Stimulated activated CD8-positive, alpha-beta memory T cell treated with anti-CD3 and anti-CD28 coated beads, Interleukin-15, amount 100 ng/mL, for 1 hour (primary cell): ENCODE measurements at places on chromosomes 2 and 18.

DNA sequence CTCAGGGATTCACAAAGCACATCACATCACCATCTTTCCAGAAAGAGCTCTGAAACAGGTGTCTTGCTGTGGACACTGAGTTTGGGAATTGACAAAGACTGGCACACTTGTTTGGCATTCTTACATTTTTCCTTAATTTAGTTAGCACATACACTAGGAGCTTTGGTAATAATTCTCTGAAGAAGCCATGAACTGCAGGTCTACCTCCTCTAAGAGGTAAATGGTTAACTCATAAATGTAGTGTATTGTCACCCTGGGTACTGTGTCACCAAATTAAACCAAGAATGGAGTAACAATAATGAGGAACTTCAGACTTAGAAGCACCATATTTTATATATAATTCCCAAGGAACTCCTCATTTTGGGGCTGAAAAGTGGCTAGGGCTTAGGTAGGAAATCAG is 22.6 kb downstream of the EIF4E2 start:
- no peak for DNase-seq

DNA sequence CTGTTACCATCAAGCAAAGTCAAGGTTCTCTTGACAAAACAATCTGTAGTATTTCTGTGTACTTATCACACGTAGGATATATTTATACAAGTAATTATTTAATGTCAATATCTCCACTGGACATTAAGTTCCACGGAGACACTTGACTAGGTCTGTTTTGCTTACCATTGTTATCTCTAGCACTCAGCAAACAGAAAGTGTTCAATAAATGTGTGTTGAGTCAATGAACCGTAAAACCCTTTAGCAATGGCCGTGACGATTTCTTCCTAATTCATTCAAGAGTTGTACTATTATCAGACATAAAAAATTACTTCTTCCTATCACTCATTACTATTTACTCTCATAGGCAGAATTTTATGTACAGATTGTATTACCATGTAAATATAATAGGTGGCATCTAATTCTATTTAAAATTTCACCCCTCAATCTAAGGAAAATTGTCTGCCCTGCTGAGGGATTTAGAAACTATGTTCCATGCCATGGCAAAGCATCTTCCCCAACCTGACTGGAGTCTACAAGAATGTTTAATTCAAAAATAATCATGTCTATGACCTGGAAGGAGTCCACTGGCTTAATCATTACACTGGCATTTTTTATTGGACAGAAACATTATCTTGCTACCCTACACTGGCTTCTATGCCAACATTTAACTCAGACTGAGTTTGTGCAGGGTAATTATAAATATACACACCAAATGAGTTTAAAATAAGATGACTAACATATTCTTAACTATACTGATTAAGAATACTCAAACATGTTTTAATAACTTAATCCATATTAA is 301.9 kb downstream of the ZEB2 start:
- DNase-seq, result no peak

- DNase-seq, result no peak
These were observed 11.8 kb upstream of the SMIM21 start for GRCh38 chr18:75439348-75439747.

DNA sequence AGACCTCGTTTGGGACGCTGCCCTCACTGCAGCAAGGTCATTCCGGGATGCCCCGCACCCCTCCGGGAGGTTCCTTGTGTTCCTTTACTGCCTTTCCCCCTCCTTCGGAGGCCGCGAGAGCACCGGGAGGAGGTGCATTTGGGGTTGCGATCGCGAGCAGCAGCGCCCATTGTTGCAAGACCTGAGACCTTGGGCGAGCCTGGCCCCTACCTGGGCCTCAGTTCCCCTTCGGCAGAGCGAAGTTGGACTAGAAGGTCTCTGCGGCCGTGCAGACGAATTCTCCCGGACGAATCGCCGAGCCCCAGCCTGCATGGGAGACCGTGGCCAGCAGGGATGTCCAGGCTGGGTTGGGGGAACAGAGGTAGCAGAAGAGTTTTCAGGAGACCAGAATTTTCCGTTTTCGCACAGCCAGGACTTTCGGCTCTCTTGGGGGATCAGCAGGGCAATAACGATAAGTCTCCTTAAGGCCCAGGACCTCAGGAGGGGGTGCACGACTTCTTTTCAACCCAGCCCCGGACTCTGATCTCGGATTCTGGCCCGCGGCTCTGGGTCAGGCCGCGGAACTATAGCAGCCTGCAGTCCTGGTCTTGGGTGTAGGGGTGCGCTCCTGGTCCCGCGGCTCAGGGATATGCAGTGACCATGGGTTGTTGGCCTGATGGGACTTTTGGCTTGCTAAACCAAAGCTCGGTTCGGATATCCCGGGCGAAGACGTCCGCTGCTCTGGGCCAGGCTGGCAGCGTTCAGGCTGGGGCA is 2.8 kb downstream of the GDF7 start:
- DNase-seq, result no peak

GRCh38 chr2:232632904-232633412 is 446 bp upstream of the EFHD1 start:
- no peak for DNase-seq

DNA sequence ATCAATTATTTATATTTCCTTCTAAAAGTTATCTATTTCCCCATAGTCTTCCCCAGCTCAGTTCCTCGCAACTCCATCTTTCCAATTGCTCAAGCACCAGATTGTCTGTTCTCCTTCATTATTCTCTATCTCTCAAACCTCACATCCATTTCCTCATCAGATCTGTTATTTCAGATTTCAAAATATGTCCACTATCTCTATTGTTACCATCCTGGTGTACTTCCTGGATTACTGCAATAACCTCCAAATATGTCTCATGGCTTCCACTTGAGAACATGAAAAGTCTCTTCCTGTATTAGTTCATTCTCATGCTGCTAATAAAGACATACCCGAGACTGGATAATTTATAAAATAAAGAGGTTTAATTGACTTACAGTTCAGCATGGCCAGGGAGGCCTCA is 641.7 kb upstream of the ZEB2 start:
- no peak for DNase-seq

- DNase-seq, result no peak
These were observed 612.2 kb upstream of the SLC39A10 start for GRCh38 chr2:195044801-195045200.

DNA sequence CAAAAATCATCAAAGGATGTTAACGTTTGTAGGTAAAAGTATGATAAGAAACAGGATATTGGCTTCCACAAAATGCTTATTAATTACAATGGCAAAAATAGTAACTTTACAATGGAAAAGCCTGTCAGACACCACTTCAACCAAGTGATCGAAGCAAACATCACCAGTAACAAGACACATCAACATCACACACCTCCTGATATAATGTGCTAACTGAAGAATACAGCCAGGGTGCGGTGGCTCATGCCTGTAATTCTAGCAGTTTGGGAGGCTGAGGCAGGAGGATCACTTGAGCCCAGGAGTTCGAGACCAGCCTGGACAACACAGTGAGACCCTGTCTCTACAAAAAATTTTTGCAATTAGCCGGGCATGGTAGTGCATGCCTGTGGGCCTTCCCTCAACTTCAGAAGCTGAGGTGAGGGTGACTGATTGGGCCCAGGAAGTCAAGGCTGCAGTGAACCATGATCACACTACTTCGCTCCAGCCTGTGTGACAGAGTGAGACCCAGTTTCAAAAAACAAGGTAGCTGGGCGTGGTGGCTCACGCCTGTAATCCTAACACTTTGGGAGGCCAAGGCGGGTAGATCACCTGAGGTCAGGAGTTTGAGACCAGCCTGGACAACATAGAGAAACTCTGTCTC is 15.0 kb downstream of the MGAT4A start:
- no peak for DNase-seq

- no peak for DNase-seq
These were observed 70.6 kb downstream of the OTX1 start for GRCh38 chr2:63121055-63121834.

DNA sequence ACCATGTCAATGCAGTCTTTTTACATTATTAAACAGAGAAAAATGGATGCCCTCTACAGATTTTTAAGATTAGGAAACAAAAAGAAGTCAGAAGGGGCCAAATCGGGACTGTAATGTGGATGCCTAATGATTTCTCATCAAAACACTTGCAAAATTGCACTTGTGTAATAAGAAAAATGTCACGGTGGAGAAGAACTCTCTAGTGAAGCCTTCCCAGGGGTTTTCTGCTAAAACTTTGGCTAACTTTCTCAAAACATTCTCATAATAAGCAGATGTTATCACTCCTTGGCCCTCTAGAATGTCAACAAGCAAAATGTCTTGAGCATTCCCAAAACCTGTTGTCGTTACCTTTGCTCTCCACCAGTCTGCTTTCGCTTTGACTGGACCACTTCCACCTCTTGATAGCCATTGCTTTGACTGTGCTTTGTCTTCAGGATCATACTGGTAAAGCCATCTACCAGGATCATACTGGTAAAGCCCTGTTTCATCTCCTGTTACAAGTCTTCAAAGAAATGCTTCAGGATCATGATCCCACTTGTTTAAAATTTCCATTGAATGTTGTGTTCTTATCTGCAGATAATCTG is 226.8 kb downstream of the TNS1 start:
- no peak for DNase-seq

DNA sequence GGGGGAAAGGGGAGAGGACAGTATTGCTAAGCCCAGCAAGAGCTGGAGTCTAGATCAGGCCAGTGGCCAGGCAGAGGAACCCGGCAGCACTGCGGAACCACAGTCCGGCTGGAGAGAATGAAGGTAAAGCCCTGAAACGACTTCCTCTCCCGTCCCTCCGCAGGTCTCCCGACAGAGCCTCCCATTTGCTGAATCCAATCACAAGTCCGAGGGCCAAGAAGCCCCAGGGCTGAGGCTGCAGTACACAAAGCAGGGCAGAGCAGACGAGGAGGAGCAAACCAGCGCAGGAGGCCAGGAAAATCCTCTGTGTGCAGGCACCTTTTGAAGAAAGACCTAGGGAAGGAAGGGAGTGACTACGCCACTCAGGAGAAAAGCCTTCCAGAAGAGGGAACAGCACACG is 104.4 kb downstream of the OSBPL1A start:
- DNase-seq, result no peak
